ENCODE measurements at places on chromosomes 7 and 10. TPM values are rescaled to one million over a fixed set of nuclear protein-coding genes. Genes with fewer than 3 reads are reported as not detected.

The ATOH7 gene
- not detected for total RNA-seq

The TFEC gene
- 1.0 TPM for total RNA-seq

The WASHC2A gene
- 33.3 TPM for total RNA-seq

The TMEM176B gene
- total RNA-seq: not detected

Measured in activated CD8-positive, alpha-beta memory T cell treated with anti-CD3 and anti-CD28 coated beads, Interleukin-2, amount 10 ng/mL, durations not matched to agents 7 days and 5 days (primary cell).